ENCODE measurements at places on chromosomes 3 and 15.

- no peak for DNase-seq
These were observed 47.4 kb downstream of the TJP1 start for GRCh38 chr15:29774900-29775299.

DNA sequence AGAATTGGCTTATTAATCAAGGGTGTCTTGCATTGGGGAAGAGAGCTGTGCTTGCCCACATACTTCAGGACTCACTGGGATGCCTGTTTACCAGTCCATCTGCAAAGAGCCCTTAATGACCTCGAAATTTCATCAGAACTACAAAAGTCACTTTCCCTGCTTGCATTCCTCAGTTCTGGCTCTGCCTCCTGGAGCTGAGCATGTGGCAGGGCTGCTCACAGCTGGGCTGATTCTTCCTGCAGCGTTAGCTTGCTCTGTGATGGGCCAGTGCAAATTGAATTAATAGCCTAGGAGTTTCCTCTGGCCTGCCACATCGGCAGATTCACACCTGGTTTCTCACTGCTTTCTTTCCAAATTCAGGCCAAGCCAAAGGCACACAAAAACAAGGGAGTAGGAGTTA lies 108.9 kb downstream of the DUT start:
- no peak for DNase-seq

- no peak for DNase-seq
These were observed 25.6 kb downstream of the PARP15 start for GRCh38 chr3:122603056-122603455.

DNA sequence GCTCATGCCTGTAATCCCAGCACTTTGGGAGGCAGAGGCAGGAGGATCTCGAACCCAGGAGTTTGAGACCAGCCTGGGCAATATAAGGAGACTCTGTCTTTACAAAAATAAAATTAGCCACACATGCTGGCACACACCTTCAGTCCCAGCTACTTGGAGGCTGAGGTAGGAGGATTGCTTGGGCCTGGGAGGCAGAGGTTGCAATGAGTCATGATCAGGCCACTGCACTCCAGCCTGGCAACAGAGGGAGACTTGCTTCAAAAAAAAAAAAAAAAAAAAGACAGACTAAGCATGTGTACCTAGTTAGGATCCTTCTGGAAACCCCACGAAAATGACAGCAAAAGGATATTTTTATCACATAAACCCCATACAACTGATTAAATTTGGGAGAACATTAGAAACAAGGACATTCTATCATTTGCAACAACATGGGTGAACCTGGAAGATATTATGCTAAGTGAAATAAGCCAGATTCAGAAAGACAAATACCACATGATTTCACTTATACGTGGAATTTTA lies 44.9 kb downstream of the METTL6 start:
- no peak for DNase-seq

DNA sequence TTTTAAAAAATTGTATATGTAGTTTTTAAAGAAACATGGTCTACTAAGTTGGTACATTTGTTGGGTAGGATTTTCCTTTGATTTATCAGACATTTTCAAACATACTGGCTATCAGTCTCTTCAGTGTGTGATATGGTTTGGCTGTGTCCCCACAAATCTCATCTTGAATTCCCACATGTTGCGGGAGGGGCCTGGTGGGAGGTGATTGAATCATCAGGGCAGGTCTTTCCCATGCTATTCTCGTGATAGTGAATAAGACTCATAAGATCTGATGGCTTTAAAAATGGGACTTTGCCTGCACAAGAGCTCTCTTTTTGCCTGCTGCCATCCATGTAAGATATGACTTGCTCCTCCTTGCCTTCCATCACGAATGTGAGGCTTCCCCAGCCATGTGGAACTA lies 121.9 kb downstream of the ABI3BP start:
- DNase-seq = no peak

- DNase-seq = no peak
These were observed 50.3 kb downstream of the BTLA start for GRCh38 chr3:112448939-112449338.

- no peak for DNase-seq
These were observed 298.1 kb upstream of the KCNMB2 start for GRCh38 chr3:178238179-178238578.

DNA sequence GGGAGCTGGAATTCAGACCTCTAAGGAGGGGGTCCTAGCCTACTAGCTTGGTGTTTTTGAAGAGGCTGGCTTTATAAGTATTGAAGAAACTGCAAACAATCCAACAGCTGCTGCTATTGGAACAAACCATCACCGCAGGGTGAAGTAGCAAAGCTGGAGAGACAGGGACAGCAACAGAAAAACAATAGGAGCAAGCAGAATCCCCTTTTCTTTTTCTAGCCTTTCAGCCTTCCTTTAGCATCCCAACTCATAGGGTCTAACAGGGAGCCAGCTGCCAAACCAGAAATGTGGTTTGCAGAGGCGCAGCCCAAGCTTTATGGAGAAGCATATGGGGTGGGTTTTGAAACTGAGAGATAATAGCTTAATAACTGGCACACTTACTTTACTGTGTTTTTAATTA lies 106.2 kb upstream of the CHMP2B start:
- no peak for DNase-seq

- DNase-seq = no peak
These were observed 72.8 kb upstream of the FAN1 start for GRCh38 chr15:30830961-30831360.

DNA sequence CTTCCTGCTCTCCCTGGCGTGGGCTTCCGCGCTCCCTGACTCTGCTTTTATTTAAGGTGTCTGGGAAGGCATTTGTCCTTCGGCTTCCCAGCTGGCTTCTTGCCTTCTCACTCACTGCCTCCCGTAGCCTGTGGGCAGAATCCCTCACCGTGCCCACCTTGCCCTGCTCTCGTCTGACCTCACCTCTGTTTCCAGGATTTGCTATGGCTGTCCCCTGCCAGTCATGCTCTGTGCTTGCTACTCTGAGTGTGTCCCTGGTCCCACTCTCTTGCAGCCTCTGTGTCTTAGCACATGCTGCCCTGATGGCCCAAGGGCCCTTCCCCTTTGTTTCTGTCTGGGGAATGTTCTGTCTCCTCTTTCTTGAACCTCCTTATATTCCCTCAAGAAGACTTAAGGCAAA lies 26.2 kb downstream of the LPP start:
- no peak for DNase-seq

- no peak for DNase-seq
These were observed 25.6 kb upstream of the ZNF774 start for GRCh38 chr15:90326441-90326840.

GRCh38 chr15:101118615-101119014 lies 133.2 kb downstream of the CHSY1 start:
- no peak for DNase-seq

GRCh38 chr3:71578054-71578751 lies 5.3 kb downstream of the FOXP1 start:
- DNase-seq = no peak

DNA sequence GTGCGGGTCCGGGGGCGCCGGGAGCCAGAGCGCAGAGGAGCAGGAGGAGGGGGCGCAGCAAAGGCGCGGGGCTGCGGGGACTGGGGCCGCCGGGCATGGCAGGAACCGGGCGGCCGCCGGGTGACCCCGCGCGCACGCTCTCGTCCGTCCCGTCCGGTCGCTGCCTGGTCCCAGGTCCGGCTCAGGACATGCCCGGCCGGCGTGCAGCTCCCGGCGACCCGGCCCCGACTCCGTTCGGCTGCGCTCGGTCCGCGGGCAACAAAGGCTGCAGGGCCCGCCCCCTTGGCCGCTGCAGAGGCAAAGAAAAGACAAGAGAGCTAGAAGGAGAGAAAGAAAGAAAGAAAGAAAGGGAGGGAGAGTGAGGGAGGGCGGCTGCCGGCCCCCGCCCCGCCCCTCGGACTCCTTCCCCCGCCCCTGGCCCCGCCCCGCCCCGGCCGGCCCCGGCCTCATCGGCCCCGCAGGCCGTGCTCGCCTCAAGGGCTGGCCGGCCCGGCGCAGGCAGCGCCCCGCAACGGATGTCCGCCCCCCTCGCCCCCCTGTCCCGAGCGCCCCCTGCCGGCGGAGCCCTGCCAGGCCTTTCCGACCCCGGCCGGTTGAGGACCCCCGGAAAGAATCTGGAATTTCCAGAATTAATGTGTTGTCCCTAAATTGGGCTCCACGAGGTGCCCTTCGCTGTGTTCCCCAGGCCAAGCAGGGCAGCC lies at the start of gene ADAMTS7:
Gene ADAMTS7 (minus strand): TSS at position 341 of the 701 bp plus-strand sequence. CDS start 244 bp downstream, at position 97.
- no peak for DNase-seq
